ENCODE measurements at places on chromosomes 2 and 18.
A peak's percentile ranks its signal among the peaks of the same experiment; 100 is the strongest.

- no peak for DNase-seq
Measured at GRCh38 chr18:55603775-55604174, 15.8 kb upstream of the TCF4 start.

- peak; percentile 39 for DNase-seq
Measured at GRCh38 chr2:70553584-70554337, at the start of gene TGFA. TGFA (minus strand) TSS chr2:70553826; CDS start chr2:70553767, 59 bp downstream.

DNA sequence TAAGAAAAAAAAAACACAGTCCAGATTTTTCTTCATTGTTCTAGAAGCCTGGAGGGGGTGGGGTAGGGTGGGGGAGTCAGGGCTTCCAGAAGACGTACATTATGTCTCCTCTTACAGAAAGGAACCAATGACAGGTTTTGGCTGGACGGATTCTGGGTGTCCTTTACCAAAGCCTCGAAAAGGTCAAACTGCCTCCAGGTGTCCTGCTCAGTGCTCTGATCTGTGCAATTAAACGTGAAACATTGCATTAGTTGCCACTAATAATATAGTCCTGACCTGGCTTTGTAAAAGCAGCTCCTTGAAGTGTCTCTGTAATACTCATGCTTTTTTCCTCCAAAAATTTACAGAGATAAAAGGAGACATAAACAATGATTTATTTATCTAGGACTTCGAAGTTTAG is 11.1 kb upstream of the MTA3 start:
- DNase-seq: no peak

DNA sequence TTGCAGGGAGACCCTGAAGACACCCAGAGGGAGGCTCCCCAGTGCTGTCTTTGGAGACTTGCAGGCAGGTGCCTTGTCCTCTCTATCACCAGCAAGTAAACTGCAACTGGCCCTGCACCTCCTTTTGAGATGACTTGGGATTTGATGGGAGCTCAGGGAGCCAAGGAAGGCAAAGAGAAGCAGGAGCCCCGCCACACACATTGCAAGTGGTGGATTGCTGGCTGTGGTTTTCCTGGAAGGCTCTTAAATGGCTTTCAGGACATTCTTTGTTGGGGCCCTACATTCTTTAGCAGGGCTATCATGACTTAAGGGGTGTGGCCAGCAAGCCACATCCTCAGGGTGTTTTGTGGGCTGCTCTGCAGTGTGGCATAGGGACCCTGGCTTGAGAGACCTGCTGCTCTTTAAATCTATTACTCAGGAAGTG is 39.9 kb upstream of the CDC42EP3 start:
- peak; percentile 97 for DNase-seq

GRCh38 chr2:15591373-15591691 is 336 bp upstream of the DDX1 start:
- no peak for DNase-seq

DNA sequence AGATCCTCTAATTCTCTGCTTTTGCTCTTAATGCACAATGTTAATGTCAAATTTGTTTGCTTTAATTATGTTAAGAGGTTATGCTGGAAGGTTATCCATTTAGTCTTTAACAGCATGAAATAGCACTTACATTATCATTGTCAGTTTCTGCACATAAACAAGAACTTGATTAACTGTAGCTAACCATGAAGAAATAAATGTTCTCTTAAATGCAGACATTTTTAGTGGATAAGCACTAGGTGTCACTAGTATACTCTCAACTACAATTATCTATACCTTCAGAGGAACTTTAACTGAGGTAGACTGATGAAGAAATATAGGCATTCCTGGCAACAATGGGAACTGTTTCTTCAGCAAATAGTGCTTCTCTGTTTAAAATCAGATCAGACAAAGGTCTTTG is 178.8 kb upstream of the CHST9 start:
- peak; percentile 19 for DNase-seq

- DNase-seq: no peak
Measured at GRCh38 chr2:105329197-105329554, 359 bp downstream of the TGFBRAP1 start.

- DNase-seq: no peak
Measured at GRCh38 chr2:49719241-49719640, 564.9 kb upstream of the FSHR start.

DNA sequence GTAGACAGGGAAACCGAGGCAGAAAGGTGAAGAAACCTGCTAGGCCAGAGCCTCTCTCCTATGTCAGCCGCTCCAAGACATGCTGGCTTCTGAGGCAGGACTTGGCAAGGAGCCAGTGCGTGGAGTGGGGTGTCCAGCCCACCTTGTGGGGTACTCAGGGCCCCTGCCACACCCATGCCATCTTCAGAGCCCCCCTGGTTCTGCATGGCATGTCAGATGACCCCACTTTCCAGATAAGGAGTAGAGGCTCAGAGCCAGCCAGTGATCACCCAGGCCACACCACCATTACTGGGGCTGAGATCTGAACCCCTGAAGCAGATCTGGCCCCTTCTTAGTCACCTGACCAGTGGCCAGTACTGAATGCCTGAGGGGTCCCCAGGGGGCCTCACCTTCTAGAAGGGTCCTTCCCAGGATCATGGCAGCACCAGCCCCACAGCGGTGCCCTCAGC is 14.7 kb downstream of the CROCC2 start:
- no peak for DNase-seq

DNA sequence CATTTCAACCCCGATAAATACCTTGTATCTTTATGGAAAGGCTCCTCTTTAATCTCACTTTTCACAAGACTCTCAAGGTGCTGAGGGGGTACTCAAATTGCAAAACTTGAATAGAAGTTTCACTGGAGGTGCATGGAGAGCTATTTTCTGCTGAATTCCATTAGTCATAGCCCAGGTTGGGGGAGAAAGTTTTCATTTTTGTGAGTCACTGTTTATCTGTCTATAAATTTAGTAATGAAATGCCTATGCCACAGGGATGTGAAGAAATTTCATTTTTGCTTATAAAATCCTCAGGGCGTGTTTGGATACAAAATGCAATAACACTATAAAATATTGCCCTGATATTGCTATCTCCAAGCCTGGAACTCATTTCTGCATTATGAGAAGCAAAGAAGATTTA is 346.3 kb downstream of the LRATD1 start:
- DNase-seq: no peak

DNA sequence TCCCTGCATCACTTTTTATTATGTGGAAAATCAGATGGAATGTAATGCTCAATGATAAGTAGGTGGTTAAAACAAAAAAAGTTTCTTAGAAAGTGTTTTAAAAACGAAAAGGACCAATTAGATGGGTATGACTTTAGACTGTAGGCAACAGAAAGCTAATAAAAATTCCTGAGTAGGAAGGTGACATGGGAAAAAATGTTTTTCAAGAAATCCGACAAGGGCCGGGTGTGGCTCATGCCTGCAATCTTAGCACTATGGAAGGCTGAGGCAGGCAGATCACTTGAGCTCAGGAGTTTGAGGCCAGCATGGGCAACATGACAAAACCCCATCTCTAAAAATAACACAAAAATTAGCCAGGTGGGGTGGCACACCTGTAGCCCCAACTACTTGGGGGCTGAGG is 126.1 kb downstream of the THADA start:
- DNase-seq: no peak

DNA sequence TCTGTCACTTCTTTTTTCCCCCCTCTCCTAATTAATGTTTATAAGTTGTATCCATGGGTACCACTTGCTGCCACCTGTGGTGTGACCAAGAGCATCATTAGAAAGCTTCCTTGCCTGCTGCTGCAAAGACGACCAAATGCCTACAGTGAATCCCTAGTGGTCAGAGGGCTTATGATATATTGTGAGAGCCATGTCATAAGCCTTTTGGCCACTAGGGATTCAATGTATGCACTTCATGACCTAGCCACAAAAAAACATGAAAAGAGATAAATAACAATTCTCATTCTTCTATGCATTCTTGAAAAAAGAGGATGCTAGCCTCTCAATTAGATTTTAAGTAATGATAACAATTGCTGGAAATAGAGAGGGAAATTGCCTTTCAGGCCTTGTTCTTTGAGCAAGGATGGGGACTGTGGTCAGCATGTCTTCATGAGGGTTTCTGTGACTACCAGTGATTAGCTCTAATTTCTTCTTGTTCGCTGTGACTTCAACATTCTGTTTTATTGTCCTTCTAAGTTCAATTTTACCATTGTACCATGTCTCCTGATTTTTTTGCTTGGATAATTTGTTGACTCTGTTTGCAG is 435.3 kb downstream of the TGIF1 start:
- peak; percentile 3 for DNase-seq

DNA sequence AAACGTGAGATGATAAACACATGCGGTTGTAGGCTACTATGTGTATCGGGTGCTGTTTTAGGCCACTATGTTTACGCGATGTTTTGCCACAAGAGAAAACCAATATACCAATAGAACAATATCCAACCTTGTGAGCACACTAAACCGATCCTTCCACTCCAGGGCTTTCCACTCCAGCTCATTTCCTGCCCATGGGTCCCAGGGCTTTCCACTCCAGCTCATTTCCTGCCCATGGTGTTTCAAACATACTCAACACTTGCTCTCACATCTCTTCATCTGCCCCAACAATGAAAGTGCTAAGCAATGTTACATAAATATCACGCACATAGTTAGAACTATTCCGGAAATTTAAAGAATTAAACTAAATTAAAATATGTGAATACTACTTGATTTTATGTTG is 80.0 kb downstream of the EPB41L3 start:
- DNase-seq: no peak

DNA sequence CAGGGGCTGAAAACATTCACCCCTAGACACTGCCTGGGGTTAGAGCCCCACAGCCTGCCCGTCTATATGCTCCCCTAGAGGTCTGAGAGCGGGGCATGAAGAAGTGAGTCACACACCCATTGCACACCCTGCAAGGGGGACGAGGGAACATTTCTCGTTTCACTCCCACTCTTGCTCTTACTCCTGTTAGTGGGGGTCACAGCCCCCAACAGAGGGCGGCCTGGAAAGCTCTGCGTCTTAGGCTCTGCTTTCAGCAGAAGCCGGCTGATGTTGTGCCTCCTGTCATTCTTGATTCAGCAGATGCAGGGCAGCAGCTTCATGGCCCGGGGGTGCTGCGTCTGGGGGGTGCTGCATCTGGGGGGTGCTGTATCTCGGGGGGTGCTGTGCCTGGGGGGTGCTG is 141.3 kb downstream of the ASB1 start:
- no peak for DNase-seq

- no peak for DNase-seq
Measured at GRCh38 chr2:33377048-33377447, 99.4 kb upstream of the RASGRP3 start.

Measured in SW 1271 (cell line).